ENCODE measurements at places on chromosomes 12 and 14. TPM values are rescaled to one million over a fixed set of nuclear protein-coding genes. Genes with fewer than 3 reads are reported as not detected.

- peak; percentile 6 for DNase-seq
Measured at GRCh38 chr14:61178226-61179060, 102.7 kb downstream of the TMEM30B start.

DNA sequence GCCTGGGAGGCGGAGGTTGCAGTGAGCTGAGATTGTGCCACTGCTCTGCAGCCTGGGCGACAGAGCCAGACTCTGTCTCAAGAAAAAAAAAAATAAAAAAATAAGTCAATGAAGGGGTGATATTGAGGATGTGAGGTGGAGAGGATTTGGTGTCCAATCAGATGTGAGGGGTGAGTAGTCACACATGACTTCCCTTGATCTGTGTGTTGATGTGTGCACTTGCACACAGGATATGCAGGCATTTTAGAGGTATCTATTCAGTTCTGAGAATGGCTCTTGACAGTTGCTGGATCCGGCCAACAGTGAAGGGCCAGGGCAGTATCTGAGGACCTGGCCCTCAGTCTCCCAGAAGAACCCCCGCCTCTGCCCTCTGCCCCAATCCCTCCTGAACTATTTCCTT, 7.8 kb upstream of the SP7 start:
- no peak for DNase-seq

GRCh38 chr14:97544571-97544970, 747.4 kb downstream of the VRK1 start:
- no peak for DNase-seq

DNA sequence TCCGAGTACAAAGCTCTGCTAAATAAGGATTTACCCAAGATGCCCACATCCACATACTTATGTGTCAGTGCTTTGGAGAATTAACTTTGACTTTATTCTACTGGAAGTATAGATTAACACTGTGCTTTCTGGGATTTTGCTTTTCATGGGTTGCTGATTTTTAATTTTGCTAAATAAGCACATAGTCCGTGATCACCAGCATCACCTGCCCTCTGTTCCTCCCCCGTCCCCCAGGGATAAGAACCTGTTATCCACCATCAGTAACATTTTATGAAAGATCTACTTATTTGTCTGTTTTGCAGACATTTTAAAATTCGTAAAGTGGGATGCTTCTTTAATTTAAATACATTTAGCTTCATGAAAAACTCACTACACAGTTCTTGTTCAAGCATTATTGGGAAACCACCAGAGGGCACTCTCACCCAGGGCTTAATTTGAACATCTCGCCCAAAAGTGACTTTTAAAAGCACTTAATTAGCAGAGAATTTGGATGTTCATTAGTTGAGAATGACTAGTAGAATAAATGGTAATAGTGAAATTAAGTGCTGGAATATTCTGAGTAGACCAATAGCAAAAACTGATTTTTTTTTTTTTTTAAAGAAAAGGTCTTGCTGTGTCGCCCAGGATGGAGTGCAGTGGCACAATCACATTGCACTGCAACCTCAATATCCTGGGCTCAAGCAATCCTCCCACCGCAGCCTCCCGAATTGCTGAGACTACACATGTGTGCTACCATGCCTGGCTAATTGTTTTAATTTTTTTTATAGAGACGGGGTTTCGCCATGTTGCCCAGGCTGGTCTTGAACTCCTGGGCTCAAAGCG, 35.7 kb downstream of the MRPL42 start:
- peak; percentile 53 for DNase-seq

DNA sequence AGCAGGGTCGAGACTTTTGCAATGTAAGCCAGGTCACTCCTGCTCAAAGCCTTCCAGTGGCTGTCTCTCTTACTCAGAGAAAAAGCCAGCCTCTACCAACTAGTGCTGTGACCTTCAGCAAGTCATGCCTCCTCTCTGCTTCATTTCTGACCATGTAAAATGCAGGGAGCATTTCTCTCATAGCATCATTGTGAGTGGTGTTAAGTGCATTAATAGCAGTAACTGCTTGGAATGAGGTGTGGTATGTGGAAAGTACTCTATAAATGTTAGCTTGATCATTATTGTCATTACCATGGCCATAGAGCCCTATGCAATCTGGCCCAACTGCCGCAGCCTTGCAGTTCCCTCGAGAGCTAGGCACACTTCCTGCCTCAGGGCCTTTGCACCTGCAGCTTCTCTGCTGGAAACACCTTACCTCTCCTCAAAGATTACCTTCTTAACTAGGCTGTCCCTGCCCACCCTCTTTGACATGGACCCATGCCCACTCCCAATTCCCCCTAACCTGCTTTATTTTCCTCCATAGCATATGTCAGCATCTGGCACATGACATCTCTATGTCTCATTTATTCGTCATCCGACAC, 10.9 kb downstream of the PLEKHD1 start:
- DNase-seq, result no peak

GRCh38 chr14:105294142-105294597, 6.6 kb downstream of the BRF1 start:
- DNase-seq, result peak; percentile 63

DNA sequence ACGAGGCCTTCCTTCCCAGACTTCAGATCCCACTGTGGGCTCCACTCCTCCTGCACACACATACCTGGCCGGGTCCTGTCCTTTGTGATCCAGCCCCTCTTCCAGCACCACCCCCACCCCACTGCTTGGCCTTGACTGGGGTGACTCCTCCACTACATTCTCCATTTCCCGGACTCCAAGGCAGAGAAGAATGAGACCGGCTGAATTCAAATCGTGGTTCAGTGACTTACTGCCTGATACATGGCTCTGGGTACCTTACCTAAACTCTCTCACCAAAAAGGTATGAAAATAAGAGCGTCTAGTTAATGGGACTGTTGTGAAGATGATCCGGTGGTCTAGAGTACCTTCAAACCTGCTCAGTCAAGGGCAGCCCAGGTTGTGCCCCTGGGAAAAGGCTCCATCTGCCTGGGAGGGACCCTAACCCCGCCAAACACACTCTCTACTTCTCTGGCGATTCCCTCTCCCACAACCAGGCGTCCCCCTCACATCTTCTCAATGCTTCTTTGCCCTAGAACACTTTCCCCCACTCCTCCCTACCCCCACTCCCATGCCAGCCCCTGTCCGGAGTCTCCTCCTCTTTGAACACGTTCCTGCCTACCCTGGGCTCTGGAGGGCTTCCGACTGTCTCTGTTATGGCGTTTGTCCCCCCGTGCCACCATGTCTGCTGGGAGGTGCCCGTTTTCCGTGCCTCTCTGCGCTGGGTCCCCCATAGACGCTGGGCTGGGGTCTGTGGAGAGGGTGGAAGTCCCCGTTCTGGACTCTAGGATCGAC, 1.5 kb upstream of the ZBTB42 start:
- peak; percentile 23 for DNase-seq

GRCh38 chr12:91001306-91001705, 3.5 kb downstream of the EPYC start:
- no peak for DNase-seq

GRCh38 chr12:109923481-109924245, 23.6 kb downstream of the TCHP start:
- DNase-seq, result no peak

- no peak for DNase-seq
Measured at GRCh38 chr14:60204843-60205774, 39.9 kb upstream of the DHRS7 start.

GRCh38 chr12:42002563-42002962, 142.1 kb downstream of the GXYLT1 start:
- DNase-seq, result no peak

DNA sequence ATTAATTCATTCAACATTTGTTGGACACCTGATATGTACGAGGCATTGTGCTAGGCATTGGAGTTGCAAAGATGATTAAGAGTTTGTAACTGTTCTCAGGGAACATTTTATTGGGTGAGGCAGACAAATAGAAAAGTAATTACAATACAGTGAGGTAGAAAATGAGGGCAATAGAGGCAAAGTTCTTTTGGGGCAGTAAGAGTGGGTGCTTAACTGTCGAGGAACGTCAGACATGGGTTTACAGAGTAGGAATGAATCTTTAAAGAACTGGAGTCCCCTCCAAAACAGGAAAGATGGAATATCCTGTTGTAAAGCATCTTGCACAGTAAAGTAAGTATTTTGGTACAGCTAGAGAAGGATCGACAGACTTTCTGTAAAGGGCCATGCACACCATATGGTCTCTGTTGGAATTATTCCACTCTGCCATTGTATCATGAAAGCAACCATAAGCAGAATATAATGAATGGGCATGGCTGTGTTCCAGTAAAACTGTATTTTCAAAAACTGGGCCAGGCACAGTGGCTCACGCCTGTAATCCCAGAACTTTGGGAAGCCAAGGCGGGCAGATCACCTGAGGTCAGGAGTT, 9.1 kb downstream of the CREBL2 start:
- no peak for DNase-seq

GRCh38 chr14:23375527-23376251, 1.2 kb upstream of the CMTM5 start:
- no peak for DNase-seq

GRCh38 chr12:66187821-66188220, 1.2 kb upstream of the IRAK3 start:
- no peak for DNase-seq

DNA sequence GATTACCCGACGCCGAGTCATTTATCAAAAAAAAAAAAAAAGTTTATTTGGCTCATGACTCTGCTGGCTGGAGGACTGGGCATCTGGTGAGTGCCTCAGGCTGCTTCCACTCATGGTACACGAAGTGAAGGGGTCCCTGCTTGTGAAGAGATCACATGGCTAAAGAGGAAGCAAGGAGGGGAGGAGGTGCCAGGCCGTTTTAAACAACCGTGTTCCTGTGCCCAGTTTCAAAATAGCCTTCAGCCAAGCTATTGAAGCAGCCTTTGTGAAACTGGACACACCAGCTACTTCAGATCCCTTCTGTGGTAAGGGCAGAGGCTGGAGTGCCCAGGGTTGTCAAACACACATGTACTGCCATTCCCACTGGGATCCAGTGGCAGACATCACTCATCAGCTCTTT, 7.6 kb downstream of the POP5 start:
- no peak for DNase-seq

DNA sequence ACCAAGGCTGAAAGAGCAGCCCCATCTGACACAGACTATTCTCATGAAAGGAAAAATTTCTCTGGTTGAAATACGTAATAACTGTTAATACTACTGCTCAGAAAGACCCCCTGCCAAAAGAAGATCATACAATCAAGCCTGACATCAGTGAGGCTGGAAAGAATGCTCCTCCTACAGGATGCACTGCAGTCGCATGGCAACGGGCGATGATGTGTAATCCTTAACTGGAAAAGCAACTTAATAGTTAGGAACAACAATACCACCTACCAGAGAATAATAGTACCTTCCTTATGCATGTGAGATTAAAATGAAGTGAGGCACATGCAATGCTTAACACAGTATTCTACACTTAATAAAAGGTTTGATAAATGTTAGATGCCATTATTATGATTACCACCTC, 1.2 kb upstream of the GOLGA5 start:
- no peak for DNase-seq

CEBPE gene
- total RNA-seq, result 0.84 TPM

ITGA7 gene
- 2.5 TPM for total RNA-seq

ZNF385A gene
- 2.1 TPM for total RNA-seq

E2F7 gene
- total RNA-seq, result 0.17 TPM

KERA gene
- total RNA-seq, result not detected

CD4 gene
- total RNA-seq, result 285 TPM

C12orf60 gene
- 1.3 TPM for total RNA-seq

L3HYPDH gene
- 52.4 TPM for total RNA-seq

BHLHE41 gene
- 0.20 TPM for total RNA-seq

GLIPR1L1 gene
- total RNA-seq, result not detected

POC1B gene
- total RNA-seq, result 19.8 TPM

Measured in CD4-positive, alpha-beta memory T cell (primary cell).